ENCODE measurements at places on chromosomes 2 and 18.

DNA sequence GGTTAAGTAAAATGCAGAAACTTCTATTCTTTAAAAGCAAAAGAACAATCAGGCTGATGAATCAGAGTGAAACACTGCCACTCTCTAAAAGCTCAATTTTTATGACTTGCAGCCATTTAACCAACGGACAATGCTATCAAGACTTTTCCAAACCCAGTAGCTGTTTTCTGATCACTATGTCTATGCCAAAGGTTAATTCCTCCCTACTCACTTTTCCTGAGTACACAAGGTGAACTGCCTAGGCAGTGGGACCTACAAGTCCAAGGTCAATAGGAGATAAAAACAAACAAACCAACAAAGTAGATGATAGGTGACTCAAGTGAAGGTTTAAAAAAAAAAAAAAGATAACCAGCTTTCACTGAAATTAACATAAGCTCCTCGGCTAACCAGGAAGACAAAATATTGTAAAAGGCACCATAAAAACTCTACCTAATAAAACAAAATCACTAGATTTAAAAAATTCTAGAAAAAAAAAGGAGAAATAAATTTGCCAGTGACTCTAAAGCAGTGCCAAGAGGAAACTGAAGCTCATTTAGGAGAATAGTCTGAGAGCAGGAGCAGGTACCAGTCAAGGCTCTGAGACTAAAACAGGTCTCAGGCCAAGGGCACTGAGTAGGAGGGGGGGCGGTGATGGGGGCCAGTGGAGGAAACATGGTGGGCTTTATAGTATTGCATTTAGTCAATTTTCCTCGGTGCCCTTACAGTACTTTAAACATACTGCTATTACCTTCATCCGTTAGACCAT is 134.1 kb upstream of the DLGAP1 start:
- no peak for DNase-seq

- no peak for DNase-seq
Measured at GRCh38 chr2:133424876-133425275, 143.4 kb downstream of the NCKAP5 start.

- no peak for DNase-seq
Measured at GRCh38 chr2:239262484-239263230, 138.2 kb downstream of the HDAC4 start.

GRCh38 chr2:68236876-68237275 is 15.5 kb downstream of the PPP3R1 start:
- DNase-seq, result no peak

DNA sequence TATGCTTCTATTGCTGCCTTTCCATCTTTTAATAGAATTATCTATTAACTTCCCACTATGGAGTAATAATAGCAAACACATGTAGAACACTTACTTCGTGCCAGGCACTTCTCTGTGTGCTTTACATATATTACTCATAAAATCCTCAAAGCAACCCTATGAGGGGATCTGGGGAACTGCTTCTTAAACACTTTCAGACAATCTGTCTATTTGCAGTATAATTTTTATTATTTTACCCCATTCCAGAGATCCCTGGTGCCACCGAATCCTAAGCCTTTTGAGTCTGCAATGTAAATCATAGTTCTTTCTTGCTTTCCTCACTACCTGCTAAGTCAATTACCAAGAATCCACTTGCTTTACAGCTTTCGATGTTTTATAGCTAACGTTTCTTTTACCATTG is 25.6 kb upstream of the GCFC2 start:
- DNase-seq, result no peak

DNA sequence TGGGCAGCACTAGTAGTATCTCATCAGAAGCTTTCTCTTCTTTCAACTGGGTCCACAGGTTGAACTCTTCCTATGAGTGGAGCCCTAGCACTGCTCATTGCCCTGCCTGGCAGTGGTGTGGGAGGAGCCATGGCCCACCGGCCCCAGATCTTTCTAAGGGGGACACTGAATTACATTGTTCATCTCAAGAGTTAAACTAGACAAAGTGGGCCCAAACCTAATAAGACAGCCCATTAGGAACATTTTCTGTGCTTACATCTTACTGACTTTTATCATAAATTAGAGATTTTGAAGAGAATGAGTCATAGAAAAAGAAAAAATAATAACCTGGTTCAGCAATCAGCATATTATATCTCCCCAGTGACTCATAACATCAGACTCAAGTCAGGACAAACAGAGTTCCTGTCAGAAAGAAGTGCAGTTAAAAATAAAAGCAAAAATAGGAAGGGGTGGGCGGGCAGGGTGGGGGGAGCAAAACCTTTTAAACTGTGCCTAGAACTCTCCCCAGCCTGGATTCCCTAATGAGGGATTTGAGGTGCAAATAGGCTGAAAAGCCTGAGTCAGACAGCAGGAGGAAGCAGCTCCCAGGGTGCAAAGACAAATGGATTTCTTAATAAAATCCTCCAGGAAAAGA is 161.6 kb upstream of the TRIB2 start:
- peak; percentile 41 for DNase-seq

- no peak for DNase-seq
Measured at GRCh38 chr2:134778372-134778771, 59.6 kb upstream of the TMEM163 start.

GRCh38 chr2:163692611-163693482 is 43.0 kb downstream of the FIGN start:
- DNase-seq, result no peak

DNA sequence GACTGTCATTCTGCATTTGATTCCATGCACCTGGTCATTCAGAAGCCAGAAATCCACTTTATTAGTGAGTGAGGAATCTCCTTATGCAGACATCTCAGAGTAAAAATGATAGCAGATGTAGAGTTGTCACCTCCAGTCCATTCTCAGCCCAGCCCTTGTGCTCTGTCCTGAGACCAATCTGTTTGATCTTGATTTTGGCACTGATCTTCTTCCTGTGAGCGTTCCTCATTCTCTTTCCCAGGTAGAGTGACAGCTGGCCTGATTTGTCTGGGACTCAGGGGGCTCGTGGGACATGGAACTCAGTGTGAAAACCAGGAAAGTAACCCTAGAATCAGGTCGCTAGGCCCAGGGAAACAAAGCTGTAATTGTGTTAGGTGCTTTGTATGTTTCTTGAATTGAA is 8.9 kb downstream of the ARHGAP25 start:
- no peak for DNase-seq

- DNase-seq, result no peak
Measured at GRCh38 chr2:129757915-129758783, 221.3 kb upstream of the RAB6C start.

DNA sequence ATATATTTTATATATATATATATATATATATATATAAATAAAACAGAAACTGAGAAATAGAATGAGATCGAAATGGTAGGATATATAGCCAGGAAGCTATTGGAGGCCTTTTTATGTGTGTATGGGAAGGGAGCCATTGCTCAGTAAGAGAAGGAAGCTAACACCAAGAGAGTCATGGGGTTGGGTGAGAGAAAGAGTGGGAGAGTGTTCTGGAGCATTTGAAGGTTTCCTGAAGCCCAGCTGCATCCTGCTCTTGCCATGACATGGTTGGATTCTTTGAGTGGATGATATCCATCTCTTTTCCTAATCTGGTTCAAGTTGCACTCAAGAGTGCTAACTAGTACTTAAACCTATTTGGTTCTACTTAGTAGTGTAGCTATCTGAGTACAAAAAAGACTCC is 282.3 kb downstream of the DYSF start:
- no peak for DNase-seq

- peak; percentile 92 for DNase-seq
Measured at GRCh38 chr2:200609028-200609614, 23.3 kb downstream of the AOX1 start.

DNA sequence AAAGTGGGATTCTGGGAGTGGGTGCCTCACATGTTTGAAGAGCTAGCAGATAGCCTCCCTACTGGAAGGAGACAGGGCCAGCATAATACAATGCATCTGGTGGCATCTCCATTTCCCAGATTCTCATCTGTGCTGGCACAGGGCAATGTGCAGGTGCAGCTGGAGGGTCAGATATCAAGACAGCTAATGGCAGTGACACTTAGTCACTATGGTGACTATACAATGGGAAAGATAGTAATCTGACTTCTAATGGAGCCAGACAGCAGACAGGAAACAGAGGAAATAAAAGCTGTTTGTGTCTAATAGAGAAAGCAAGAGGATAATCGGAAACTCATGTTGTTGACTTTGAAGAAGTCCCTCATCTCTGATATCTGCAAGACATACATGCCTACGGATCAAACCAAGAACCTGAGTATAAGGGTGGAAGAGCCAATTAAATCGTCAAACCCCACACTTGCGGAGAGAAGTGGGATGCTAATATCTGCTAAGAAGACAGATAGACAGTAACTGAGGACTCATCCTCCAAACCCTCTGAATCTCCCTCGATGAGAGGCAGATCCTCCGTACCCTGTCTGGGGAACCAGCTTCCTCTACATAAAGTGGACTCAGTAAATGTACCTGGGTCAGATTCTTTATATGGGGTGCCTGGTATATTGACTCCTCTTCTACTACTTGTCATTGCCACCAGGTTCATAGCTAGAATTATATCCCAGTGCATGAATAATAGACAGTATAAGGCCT is 692.7 kb downstream of the SOCS6 start:
- no peak for DNase-seq

DNA sequence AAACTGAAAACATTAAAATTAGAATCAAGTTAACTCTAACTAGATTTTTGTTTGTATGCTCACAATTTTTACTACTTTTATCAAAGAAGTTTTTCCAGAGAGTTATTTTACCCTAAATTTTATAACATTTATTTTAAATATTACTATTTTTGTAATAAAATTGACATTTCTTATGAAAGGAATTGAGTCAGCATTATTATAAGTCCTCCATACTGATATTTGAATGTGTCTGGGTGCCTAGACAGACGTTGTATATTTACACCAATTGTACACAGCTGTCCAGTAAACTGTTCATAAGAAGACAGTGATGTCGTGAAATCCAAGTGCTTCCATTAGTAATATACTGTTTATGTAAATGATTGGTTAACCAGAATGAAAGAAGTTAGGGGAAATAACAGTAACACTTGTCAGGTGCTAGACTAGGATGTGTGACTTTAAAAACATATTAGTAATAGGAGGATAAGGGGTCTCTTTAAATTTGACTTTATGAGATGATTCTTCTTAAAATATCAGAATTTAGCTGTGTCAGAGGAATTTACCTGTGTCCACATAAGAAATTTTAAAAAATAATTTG is 73.7 kb downstream of the TANK start:
- no peak for DNase-seq

- no peak for DNase-seq
Measured at GRCh38 chr2:147500819-147501395, 343.9 kb upstream of the ACVR2A start.

DNA sequence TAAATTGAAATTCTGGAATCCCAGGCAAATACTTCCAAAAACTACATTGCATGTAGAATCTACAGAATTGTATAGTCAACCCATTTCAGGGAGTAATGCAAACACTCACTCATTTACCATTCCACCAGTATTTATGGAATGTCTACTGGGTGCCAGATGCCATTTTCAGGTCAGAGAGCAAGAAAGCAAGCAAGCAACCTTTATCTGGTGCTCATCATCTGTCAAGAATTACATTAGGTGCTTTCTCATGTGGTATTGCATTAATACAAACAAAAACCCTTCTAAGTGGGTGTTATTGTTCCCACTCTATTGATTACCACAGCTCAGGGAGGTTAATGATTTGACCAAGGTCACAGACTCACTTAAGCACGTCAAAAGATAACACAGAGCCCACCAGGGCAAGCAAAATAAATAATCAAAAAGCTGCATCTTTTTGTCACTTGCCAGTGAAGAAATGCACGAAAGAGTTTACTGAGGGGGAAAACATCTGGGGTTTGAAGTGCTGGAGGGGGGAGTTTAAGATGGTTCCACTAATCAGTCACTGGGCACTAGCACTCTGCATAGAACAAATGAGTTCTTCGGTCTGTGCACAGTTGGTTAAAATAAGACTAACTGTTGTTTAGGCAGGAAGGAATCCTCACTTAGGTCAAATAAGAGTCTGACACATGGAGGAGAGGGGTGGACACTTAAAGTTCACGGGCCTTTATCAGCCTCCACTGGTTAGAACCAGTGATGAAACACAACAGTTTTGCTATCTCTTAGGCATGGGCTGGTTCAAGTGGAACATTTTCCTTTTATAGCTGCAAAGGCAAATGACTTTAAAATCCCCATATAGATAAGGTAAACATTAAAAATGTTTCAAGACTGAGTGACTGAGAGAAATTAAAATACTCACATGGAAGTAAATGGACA is 208.8 kb downstream of the CDH2 start:
- DNase-seq, result no peak

- DNase-seq, result no peak
Measured at GRCh38 chr2:3642521-3643215, 15.3 kb upstream of the ALLC start.

- no peak for DNase-seq
Measured at GRCh38 chr2:85091838-85092237, 41.4 kb upstream of the TCF7L1 start.

DNA sequence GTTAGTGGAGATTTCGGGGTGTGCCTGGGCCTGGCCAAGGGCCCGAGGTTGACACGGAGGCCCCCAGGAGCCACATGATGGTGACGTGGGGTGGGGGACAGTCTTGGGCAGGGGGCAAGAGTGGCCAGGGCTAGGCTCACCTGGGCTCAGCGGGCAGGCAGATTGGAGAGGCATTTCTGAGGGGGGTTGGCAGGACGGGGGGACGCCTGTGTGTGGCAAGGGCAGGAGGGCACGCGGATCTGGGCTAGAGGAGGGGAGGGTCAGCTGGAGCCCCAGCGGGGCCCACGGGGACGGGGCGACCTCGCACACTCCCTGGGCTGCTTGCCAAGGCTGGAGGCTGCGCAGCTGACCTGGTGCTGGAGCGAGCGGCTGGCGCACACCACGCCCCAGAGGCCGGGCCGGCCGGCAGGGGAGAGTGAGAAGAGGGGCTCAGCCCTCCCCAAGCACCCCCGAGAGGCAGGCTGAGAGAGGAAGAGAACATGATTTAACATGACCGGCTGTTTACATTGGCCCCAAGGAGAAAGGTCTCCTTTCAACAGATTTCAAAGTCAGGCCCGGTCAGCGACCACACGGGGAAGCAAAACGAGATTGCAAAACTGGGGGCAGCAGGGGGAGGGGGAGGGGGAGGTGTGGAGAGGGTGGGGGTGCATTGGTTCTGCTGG is 38.0 kb upstream of the SNED1 start:
- DNase-seq, result no peak

GRCh38 chr2:62102402-62102920 is 93.5 kb upstream of the B3GNT2 start:
- no peak for DNase-seq

Data from AG08395 (cell line).